ENCODE measurements at places on chromosomes 3 and 15. TPM values are rescaled to one million over a fixed set of nuclear protein-coding genes. Genes with fewer than 3 reads are reported as not detected.

The ZMYND10 gene
- 3.6 TPM for total RNA-seq

The GHRL gene
- not detected for total RNA-seq

The FBXO40 gene
- total RNA-seq, result not detected

The XYLB gene
- total RNA-seq, result 6.6 TPM

The FANCD2OS gene
- total RNA-seq, result not detected

The CLDN16 gene
- not detected for total RNA-seq

The SPATA12 gene
- total RNA-seq, result 0.10 TPM

The CD80 gene
- total RNA-seq, result 0.15 TPM

The ARL6IP5 gene
- 41.5 TPM for total RNA-seq

The CRABP1 gene
- total RNA-seq, result 6.7 TPM

The SRGAP3 gene
- 0.82 TPM for total RNA-seq

The PEAK1 gene
- 58.7 TPM for total RNA-seq

The KCNAB1 gene
- not detected for total RNA-seq

The CMTM6 gene
- 56.4 TPM for total RNA-seq

The PARP15 gene
- total RNA-seq, result 0.21 TPM

The GOLGA8O gene
- total RNA-seq, result 0.69 TPM

The CHRFAM7A gene
- total RNA-seq, result 11.5 TPM

The MUSTN1 gene
- total RNA-seq, result 0.49 TPM

The CTXN2 gene
- total RNA-seq, result 0.05 TPM

The FAM107A gene
- total RNA-seq, result 0.08 TPM

The SNTN gene
- total RNA-seq, result not detected

The LRRIQ4 gene
- total RNA-seq, result not detected

The BDH1 gene
- 4.8 TPM for total RNA-seq

The NEK10 gene
- 5.7 TPM for total RNA-seq

The LMAN1L gene
- not detected for total RNA-seq

The P3H2 gene
- 82.2 TPM for total RNA-seq

The CPEB1 gene
- 19.5 TPM for total RNA-seq

The IL17RD gene
- 3.5 TPM for total RNA-seq

The FOXB1 gene
- total RNA-seq, result 0.64 TPM

The ATP2B2 gene
- total RNA-seq, result not detected

The EAF2 gene
- total RNA-seq, result 5.3 TPM

The STT3B gene
- 105 TPM for total RNA-seq

The CFAP161 gene
- total RNA-seq, result 2.7 TPM

The SLITRK3 gene
- total RNA-seq, result not detected

The GABRA5 gene
- not detected for total RNA-seq

The CFAP20DC gene
- total RNA-seq, result 4.0 TPM

The AMOTL2 gene
- 146 TPM for total RNA-seq

The GOLGA6B gene
- total RNA-seq, result not detected

The HTR3E gene
- not detected for total RNA-seq

The AGBL1 gene
- not detected for total RNA-seq

The LOXL1 gene
- total RNA-seq, result 18.6 TPM

The FEZF2 gene
- not detected for total RNA-seq

The LEKR1 gene
- total RNA-seq, result not detected
